ENCODE measurements at places on chromosomes 4 and X. TPM values are rescaled to one million over a fixed set of nuclear protein-coding genes. Genes with fewer than 3 reads are reported as not detected.

BTC gene
- 0.14 TPM for total RNA-seq

TMSB15A gene
- 48.6 TPM for total RNA-seq

CTSO gene
- 1.6 TPM for total RNA-seq

USP17L30 gene
- total RNA-seq: not detected

NEIL3 gene
- total RNA-seq: 8.8 TPM

CCDC120 gene
- total RNA-seq: 4.7 TPM

S100P gene
- total RNA-seq: not detected

P2RY4 gene
- not detected for total RNA-seq

PPEF1 gene
- total RNA-seq: 0.10 TPM

AFF2 gene
- total RNA-seq: 14.6 TPM

FAM133A gene
- total RNA-seq: 0.52 TPM

USP17L26 gene
- total RNA-seq: not detected

ELF4 gene
- 4.3 TPM for total RNA-seq

SLIT2 gene
- total RNA-seq: 1.7 TPM

TLR1 gene
- not detected for total RNA-seq

DNASE1L1 gene
- total RNA-seq: 24.8 TPM

CHST7 gene
- 47.2 TPM for total RNA-seq

TCEAL7 gene
- 6.5 TPM for total RNA-seq

F8A3 gene
- 0.10 TPM for total RNA-seq

PDCL2 gene
- total RNA-seq: not detected

TASL gene
- not detected for total RNA-seq

NPY2R gene
- 0.04 TPM for total RNA-seq

HTR2C gene
- 3.2 TPM for total RNA-seq

S100G gene
- not detected for total RNA-seq

DCAF8L2 gene
- total RNA-seq: not detected

ETNPPL gene
- total RNA-seq: 2.3 TPM

GRID2 gene
- 19.1 TPM for total RNA-seq

CXCR3 gene
- total RNA-seq: not detected

PROM1 gene
- 53.4 TPM for total RNA-seq

TCEAL6 gene
- total RNA-seq: not detected

USP17L13 gene
- not detected for total RNA-seq

Measured in H7 (cell line).